Activated CD4-positive, alpha-beta T cell treated with anti-CD3 and anti-CD28 coated beads, Interleukin-2, amount 50 U/mL, for 48 hours (primary cell): ENCODE measurements at places on chromosomes 4 and X.

- DNase-seq, result no peak
Measured at GRCh38 chr4:12911750-12912358, 572.3 kb downstream of the RAB28 start.

DNA sequence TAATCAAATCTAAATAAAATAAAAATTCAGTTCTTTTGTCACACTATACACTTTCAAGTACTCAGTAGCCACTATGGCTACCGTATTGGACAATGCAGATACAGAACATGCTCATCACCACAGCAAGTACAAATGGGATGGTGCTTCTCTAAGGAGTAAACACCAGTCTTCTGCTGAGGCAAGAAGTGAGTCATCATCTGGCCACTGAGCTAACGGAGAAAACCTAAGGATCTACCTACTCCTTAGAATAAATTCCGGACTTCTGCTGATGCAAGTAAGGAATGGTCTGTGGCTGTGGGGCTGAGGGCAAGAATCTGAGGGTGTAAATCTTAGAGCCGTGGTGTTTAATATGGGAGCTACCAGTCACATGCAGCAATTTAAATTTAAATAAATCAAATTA lies 11.3 kb upstream of the RBMXL3 start:
- no peak for DNase-seq

DNA sequence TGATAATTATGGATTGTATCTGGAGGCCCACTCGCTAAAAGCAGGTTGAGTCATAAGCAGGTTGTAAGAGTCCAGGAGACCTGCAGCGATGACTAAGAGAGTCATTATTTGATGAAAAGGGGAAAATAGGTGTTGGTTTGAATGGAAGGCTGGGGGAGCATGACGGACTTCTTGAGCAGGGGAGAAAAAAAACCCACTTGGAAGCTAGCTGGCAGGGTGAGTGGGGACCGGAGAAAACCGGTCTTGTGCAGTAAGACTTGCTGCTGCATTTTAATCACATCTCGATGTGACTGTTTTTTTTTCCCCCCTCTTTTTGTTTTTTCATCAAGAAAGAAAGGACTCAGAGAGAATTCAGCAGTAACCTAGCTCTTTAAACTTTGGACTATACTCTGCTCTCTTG lies 90.0 kb downstream of the IGSF1 start:
- no peak for DNase-seq

- DNase-seq, result no peak
Measured at GRCh38 chr4:83582289-83582785, 46.4 kb downstream of the GPAT3 start.

DNA sequence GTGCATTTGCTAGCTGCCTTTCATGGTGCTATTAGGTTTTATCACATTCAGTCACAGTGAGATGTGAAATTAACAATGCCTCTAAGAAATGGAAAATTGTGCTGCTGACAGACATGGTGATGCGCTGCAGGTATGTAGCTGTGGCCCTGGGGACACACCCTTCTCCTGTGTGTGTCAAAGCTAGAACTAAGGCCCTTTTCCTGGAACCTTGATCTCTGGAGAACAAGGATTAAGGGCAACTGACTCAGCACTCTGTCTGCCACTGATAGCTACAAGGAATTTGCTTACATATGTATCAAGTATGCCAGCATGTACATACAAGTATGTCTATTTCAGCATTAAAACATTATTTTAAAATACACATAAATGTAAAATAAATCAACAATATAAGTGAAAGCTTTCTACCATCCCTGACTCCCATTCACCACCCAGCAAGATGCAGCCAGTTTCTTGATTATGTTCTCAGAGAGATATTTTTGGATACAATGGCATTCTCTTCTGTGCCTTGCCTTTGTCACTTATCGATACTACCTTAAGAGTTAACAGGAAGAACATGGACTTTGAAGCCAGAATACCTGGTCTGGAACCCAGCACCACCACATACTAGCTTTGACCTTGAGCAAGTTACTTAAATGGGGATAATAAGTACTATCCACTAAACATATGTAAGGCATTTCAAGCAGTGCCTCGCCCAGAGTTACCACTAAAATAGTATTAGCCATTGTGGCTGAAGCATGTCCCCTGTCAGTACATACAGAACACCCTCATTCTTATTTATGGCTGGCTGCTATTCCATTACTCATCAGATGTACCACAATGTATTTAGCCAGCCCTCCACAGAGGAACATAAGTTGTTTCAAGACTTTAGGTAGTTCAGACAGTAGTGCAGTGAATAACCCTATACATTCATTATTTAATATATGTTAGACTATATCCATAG lies 68.5 kb downstream of the NPNT start:
- DNase-seq, result no peak
